NCI-H510A treated with DMSO at 0.1 percent for 48 hours (cell line): ENCODE measurements at places on chromosomes 13 and 19.
A peak's percentile ranks its signal among the peaks of the same experiment; 100 is the strongest.

- DNase-seq: no peak
Observed at GRCh38 chr19:13712767-13713201, 51.5 kb upstream of the MRI1 start.

GRCh38 chr13:39510316-39510695 lies 92.7 kb downstream of the LHFPL6 start:
- DNase-seq: no peak

GRCh38 chr19:16702123-16702522 lies 17.5 kb upstream of the NWD1 start:
- no peak for DNase-seq

- no peak for DNase-seq
Observed at GRCh38 chr13:20964904-20965303, 62.4 kb upstream of the XPO4 start.

- DNase-seq: no peak
Observed at GRCh38 chr13:27440408-27440807, 10.0 kb downstream of the MTIF3 start.

- DNase-seq: no peak
Observed at GRCh38 chr19:3129112-3129511, 6.7 kb upstream of the GNA15 start.

- DNase-seq: no peak
Observed at GRCh38 chr13:98984983-98985382, 7.1 kb upstream of the DOCK9 start.

- DNase-seq: peak; percentile 89
Observed at GRCh38 chr19:6464070-6464873, at the start of gene CRB3. TSS of gene CRB3 (plus strand) at chr19:6464271. CDS start at chr19:6464702, 431 bp downstream.

GRCh38 chr19:40933025-40933424 lies 51.0 kb upstream of the CYP2A7 start:
- DNase-seq: no peak

DNA sequence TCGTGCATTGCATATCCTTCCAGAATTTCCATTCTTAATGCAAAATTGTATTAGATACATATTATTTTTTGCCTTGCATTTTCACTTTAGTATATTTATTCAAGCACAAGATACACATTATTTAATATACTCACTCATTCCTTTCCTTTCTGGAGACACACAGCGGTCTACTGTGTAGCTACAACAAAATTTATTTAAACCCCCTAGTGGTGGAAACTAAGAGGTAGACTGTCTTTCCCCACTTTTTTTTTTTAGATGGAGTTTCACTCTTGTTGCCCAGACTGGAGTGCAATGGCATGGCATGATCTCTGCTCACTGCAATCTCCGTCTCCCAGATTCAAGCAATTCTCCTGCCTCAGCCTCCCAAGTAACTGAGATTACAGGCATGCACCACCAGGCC lies 2040.3 kb upstream of the PCDH20 start:
- DNase-seq: no peak

GRCh38 chr13:33452873-33453517 lies 167.4 kb upstream of the STARD13 start:
- DNase-seq: no peak

- DNase-seq: peak; percentile 93
Observed at GRCh38 chr19:39409208-39410016, 2.8 kb downstream of the ZFP36 start.

GRCh38 chr13:108566413-108567170 lies 62.8 kb upstream of the MYO16 start:
- DNase-seq: no peak

DNA sequence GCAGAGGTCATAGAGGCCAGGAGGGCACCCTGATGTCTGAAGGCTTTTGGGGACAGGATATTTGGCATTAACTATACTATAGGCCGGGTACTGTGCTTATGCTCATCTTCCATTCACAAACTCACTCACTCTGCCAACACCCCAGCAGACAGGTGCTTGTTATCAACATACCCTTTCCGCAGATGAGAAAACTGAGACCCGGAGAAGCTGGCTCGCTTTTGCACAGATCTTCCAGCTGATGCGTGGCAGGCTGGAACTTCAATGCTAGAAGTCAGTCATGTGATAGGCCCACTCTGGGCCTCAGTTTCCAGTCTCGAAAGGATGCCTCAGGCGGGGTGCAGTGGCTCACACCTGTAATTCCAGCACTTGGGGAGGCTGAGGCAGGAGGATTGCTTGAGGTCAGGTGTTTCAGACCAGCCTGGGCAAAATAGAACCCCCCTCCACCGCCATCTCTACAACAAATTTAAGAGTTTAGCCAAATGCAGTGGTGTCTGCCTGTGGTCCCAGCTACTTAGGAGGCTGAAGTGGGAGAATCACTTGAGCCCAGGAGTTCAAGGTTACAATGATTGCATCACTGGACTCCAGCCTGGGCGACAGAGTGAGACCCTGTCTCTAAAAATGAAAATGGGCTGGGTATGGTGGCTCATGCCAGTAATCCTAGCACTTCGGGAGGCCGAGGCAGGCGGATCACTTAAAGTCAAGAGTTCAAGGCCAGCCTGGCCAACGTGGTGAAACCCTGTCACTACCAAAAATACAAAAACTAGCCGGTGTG lies 9.5 kb downstream of the CNN1 start:
- no peak for DNase-seq

DNA sequence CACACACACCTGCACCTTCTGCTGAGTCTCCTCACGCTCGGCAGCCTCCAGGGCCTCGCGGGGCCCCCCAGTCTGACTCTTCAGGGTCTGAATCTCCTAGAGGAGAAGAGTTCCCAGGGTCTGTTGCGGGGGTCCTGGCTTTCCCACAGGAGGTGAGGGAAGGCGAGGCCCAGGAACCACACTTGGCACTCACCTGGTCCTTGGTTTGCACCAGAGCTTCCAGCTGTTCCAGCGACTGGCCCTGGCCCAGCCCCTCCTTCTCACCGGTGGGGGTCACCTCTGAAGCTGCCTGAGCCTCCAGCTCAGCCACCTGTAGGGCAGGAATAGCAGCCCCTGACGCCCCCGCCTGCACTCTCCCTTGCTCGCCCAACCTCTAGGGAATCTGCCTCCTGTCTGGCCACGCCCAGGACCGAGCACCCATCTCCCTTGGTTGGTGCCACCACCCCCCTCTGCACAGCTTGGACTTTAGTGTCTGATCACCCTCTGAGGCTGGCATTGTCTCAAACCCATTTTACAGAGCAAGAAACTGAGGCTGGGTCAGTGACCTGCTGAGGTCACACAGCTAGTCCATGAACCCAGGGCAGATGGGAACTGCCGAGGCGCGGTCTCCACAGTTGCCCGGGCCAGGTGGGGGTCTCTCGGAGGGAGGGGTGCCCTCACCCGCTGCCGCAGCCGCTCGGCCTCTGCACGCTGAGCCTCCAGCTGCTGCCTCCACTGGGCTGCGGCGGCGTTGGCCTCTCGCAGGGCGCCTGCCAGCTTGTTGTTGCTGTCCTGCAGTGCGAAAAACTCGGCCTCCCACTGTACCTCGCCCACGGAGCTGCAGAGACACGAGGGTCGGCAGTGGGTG lies 9.5 kb downstream of the HOMER3 start:
- DNase-seq: no peak

GRCh38 chr13:44431150-44431549 lies 57.5 kb downstream of the SERP2 start:
- DNase-seq: no peak

DNA sequence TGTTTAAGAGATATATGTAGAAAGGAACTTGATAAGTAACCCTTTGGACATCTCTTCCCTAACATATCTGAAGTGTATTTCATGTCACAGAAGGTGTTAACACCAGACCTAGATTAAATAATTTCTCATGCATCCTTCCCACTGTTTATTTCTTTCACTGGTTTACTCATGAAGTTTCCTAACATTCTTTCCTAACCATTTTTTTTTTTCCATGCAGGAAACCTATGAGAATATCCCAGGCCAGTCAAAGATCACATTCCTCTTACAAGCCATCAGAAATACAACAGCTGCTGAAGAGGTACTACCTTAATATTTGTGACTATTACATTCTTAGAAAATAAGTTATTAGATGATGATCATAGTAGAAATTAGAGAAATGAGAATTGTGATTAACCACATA lies 28.8 kb downstream of the IPO5 start:
- DNase-seq: no peak

GRCh38 chr19:32404933-32405430 lies 588 bp upstream of the DPY19L3 start:
- DNase-seq: peak; percentile 25

DNA sequence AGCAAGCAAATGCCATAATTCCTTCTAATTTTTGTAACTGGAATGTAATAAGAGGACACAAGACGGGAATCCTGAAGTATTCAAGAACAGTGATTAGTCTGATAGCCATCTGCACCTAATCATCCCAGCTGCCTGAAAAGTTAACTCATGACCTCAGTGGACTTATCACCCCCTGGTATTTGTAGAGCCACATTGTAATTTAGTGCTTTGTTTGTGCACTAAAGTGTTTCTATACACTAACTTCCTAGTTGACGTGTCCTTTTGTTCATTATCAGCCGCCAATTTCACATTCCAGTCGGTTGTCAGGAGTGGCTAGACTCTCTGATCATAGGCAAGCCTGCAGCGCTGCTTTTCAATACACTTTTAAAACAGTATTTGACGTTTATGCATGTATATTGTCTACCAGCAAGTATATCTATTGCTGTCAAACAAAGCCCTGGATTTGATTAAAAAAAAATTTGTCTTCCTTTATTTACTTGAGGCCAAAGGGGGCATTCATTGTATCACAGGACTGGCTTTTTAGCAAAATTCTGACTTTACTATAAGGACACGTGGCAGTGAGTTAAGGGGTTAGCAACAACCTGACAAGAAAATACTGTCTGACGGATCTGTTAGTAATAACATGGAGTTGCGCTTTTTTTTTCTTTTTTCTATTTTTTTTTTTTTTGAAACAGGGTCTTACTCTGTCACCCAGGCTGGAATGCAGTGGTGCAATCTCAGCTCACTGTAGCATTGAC lies 10.4 kb upstream of the SOX21 start:
- DNase-seq: no peak
